Right renal pelvis (tissue), 4 donors: ENCODE measurements at places on chromosomes 6 and 20. TPM values are rescaled to one million over a fixed set of nuclear protein-coding genes. Genes with fewer than 3 reads are reported as not detected.

The COL9A3 gene
- polyA plus RNA-seq: 19.3 TPM

The C6orf141 gene
- polyA plus RNA-seq: 0.90 TPM

The CAGE1 gene
- polyA plus RNA-seq: not detected

The SAMD5 gene
- 17.4 TPM for polyA plus RNA-seq

The FNDC1 gene
- 11.4 TPM for polyA plus RNA-seq

The RSPO3 gene
- 12.2 TPM for polyA plus RNA-seq

The C6orf118 gene
- polyA plus RNA-seq: 4.8 TPM

The TINAG gene
- polyA plus RNA-seq: 30.0 TPM

The MCHR2 gene
- polyA plus RNA-seq: 0.03 TPM

The TP53INP2 gene
- polyA plus RNA-seq: 14.7 TPM

The GNAS-AS1 gene
- polyA plus RNA-seq: 1.1 TPM

The ZC2HC1B gene
- polyA plus RNA-seq: 0.22 TPM

The FOXC1 gene
- 97.0 TPM for polyA plus RNA-seq

The COL19A1 gene
- 2.3 TPM for polyA plus RNA-seq

The WFDC10A gene
- polyA plus RNA-seq: not detected

The ZBTB12 gene
- 22.2 TPM for polyA plus RNA-seq

The DCBLD1 gene
- polyA plus RNA-seq: 9.8 TPM

The DPPA5 gene
- not detected for polyA plus RNA-seq

The PROCR gene
- 13.0 TPM for polyA plus RNA-seq

The TSBP1 gene
- polyA plus RNA-seq: 0.05 TPM

The TNFRSF6B gene
- 1.4 TPM for polyA plus RNA-seq

The TMEM74B gene
- polyA plus RNA-seq: 4.0 TPM

The WFDC12 gene
- polyA plus RNA-seq: not detected

The SLCO4A1 gene
- polyA plus RNA-seq: 2.8 TPM

The SMLR1 gene
- polyA plus RNA-seq: 1.9 TPM

The WFDC2 gene
- 171 TPM for polyA plus RNA-seq

The ULBP3 gene
- polyA plus RNA-seq: 7.7 TPM

The RBBP9 gene
- polyA plus RNA-seq: 33.2 TPM

The ELOVL2 gene
- polyA plus RNA-seq: 9.0 TPM
